ENCODE measurements at places on chromosomes 4 and X. TPM values are rescaled to one million over a fixed set of nuclear protein-coding genes. Genes with fewer than 3 reads are reported as not detected.

DNA sequence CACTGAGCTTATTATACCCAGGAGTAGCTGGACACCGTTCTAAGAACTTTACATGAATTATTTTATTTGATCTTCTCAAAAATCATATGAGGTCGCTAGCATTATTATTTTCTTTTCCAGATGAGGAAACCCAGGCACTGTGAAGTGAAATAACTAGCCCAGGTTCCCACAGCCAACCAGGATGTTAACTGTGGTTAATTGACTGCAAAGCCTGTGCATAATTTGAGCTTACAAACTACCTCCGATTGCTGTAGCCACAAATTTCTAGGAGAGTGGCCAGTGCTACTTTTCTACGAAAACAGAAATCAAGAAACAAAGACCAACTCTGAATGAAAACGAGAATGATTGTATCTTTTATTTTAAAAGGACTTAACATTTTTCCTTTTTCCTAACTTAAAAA, 27.2 kb downstream of the SPRY1 start:
- no peak for DNase-seq

DNA sequence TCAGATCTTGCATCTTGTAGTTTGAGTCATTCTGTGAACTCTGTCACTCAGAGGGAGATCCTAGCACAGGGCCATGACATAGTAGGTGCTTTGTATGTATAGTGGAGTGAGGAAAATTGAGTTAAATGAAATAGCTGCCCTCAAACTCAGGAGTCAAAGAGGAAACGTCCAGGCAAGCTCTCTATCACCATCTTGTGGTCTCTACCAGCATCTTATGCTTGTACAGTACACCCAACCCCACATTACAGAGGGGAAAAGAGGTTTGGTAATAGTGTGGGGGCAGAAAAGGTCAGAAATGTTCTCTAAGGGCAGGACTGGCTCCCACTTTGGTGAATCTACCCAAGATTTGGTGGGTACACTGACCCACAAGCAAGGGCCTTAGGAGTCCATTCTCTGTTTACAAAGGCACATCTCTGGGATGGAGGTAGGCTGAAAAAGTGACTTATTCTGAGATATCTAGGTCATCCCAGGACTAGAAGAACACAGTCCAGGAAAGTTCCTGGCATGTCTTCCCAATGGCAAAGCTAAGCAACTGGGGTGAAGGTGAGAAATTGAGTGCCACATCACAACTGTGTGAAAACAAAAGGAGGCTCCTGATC, 131.8 kb downstream of the OR13H1 start:
- no peak for DNase-seq

GRCh38 chr4:188106454-188106853, 2.9 kb downstream of the TRIML2 start:
- no peak for DNase-seq

The ARX gene
- total RNA-seq: not detected

The UGT2B11 gene
- not detected for total RNA-seq

All from T-cell (primary cell).